Fibroblast of the conjunctiva (primary cell): ENCODE measurements at places on chromosomes 6 and 20.

- DNase-seq, result no peak
Observed at GRCh38 chr20:10970109-10970508, 296.3 kb upstream of the JAG1 start.

DNA sequence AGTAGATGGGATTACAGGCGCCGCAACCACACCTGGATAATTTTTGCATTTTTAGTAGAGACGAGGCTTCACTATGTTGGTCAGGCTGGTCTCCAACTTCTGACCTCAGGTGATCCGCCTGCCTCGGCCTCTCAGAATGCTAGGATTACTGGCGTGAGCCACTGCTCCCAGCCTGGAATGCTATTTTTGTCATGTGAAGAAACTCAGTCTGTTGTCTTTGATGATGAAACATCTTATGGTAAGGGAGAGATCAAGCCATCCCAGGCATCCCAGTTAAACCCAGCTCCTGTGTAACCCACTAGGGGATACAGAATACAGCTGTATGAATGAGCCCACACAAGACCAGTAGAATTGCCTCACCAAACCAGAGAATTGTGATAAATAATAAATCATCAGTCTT lies 83.6 kb upstream of the RBM24 start:
- DNase-seq, result no peak

DNA sequence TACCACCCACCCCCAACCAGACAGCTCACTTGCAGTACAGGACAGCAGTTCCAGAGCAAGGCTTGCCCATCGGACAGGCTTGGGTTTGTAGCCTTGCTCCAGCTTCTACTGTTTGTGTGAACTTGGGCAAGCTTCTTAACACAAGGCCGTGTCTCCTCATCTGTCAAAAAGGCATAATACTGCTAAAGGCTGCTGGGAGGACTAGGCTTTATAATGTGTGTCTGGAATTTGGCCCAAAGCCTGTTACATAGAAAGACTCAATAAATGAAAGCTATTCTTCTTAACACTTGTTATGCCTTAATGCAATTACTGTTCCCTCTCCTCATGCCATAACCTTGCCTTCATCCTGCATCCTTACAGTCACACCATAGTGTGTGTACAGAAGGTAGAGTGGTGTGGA lies 43.4 kb downstream of the LYRM4 start:
- no peak for DNase-seq

GRCh38 chr6:149939909-149940671 lies 1.7 kb upstream of the ULBP2 start:
- DNase-seq, result no peak

GRCh38 chr6:150276168-150276936 lies 92.5 kb upstream of the IYD start:
- no peak for DNase-seq

DNA sequence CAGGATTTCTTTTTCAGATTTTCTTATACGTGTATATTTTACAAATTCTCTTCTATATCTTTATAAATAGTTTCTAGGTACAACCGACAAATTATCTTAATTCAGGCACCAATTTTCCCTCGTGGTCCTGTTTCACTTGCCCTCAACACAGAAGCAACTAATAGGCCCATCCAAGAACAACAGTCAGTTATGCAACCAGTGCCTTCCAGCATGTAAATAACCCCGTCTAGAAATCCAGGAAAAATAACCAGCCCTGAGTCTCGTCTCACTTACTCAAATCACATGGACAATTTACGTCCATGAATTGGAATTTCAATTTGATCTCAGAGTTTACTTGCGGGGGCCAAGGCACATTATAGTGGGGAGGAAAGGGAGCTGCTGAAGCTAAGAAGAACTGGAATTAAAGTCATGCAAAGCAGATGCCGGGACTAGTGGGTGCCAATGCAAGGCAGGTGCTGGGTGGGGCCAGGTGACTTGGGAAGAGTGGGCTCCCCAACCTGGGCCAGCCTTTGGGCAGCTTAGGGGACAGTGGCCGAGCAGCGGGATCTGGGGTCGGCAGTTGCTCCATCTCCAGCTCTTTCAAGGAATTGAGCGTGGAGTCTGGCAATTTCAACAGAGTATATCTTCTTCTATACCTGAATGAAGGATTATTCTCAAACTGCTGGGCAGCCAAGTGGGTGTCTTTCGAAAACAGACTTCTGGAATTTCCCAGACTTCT lies 121.7 kb downstream of the EDN3 start:
- DNase-seq, result no peak

DNA sequence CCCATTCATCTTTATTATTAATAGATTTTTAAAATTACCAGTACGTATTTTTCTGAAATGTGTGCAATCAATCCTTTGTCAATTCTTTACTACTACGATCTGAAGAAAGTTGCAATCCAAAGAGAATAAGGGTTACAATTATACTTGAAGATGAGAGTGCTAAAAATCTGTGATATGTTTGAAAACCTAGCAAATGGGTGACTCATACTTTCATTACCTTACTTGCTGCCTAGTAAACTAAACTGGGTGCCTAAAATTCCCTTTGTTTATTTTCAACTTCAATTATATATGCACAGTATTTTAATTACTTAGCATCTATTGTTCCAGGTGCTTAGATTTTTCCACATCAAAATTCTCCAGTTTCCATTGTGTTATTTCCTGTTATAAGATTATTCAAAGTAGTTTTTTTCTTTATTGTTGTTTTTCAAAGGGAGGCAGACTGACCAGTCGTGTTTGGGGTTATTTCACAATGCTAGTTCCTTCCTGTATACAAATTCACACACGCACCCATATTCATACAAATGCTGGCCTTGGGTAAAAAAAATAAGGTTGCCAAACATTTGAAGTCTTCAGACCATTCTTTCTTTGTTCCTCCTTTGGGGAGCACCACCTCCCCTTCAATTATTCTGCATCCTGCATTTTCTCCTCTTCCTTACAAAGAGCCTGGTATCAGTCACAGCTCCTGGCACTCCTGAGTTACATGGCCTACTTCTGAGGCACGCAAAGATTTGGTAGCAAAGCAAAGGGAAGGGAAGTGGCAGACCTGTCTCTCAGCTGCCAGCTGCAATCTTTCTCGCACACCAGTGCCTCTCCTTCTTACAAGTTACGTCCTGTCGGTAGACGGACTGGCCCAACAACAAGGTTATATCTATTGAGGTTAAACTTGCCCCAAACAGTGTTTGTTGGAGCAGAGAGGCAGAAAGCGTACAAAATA lies 16.2 kb upstream of the FAM135A start:
- DNase-seq, result no peak

DNA sequence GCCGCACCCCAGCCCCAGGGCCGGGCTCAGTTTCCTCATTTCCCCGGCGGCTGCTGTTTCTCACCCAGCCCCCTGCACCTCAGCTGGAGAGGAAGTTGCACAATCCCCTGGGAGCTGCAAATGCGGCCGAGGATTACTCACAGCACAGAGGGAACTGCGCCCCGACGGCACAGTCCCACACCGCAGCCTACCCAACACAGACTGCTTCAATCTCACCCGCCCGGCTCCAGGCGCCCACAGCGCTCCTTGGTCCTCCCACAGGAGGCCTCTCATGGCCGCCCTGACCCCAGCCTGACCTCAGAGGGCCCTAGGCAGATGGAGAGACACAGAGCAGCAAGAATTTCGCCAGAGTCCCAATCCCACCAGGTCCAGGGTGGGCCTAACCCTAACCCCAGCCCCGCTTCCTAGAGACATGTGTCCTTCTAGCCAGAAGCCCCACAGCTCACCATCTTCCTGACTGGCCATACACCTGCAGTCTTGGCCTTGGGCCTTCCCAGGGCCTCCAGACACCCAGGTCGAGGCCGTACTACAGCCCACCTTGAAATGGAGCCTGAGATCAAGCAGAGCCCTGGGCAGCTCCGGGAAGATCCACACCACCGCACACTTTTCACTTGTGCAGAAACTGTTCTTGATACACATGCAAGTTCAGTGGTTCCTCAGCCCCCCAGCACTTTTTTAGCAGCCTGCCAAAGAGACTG lies 11.7 kb downstream of the TFEB start:
- DNase-seq, result peak; percentile 51

GRCh38 chr6:107293350-107293749 lies 166.0 kb downstream of the PDSS2 start:
- DNase-seq, result no peak

DNA sequence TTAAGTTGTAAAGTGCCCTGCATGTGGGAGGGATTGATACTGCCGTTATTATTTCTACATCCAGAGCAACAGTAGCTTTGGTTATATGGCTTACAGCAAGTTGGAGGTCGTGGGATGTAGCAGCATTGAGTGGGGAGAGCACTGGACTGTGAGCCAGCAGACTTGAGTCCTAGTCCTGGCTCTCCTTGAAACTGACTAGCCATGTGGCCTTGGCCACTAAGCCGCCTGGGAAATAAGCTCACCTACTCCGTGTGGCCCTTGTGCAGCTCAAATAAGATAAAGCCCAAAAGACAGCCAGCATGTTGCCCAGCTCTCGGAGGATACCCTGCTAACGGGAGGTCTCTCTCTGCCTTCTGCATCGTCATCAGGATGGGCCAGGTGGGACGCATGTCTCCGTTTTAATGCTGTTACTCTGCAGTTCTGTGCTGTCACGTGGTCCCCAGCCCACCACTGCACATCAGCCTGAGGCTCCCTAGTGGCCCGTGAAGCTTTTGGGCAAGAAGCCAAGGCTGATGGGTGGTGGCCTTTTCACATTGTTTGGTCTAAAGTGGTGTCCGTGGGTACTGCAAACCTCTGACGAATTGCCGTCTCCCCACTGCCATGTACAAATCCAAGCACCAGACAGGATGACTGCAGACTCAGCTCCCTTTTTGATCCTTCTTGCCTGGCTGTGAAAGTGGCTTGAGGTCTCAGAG lies 7.9 kb downstream of the EPB41L1 start:
- DNase-seq, result no peak

- DNase-seq, result peak; percentile 50
Observed at GRCh38 chr6:20542927-20543602, 8.8 kb downstream of the CDKAL1 start.

GRCh38 chr20:48754292-48754691 lies 73.5 kb downstream of the PREX1 start:
- DNase-seq, result no peak

DNA sequence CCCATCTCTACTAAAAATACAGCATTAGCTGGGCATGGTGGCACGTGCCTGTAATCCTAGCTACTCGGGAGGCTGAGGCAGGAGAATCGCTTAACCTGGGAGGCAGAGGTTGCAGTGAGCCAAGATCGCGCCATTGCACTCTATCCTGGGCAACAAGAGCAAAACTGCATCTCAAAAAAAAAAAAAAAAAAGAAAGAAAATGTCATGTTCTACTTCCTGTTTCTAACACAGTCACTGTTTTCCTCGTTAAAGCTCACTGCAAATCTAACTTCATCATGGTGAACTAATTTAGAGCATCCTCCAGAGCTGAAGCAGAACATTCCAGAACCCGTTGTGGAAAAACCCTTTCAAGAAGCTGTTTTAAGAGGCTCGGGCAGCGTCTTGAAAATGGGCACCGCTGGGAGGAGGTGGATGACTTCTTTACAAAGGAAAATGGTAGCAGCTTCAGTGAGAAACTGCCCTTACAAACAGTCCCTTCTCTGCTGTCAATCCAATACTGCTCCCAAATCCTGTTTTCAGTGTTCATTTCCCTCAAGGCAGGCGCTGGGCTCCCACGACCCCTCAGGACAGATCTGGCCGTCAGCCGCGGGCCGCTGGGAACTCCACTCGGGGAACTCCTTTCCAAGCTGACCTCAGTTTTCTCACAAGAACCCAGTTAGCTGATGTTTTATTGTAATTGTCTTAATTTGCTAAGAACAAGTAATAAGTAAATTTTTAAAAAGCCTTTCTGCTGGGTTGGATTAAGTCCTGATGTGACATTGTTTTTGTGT lies 12.5 kb downstream of the CTSZ start:
- no peak for DNase-seq

DNA sequence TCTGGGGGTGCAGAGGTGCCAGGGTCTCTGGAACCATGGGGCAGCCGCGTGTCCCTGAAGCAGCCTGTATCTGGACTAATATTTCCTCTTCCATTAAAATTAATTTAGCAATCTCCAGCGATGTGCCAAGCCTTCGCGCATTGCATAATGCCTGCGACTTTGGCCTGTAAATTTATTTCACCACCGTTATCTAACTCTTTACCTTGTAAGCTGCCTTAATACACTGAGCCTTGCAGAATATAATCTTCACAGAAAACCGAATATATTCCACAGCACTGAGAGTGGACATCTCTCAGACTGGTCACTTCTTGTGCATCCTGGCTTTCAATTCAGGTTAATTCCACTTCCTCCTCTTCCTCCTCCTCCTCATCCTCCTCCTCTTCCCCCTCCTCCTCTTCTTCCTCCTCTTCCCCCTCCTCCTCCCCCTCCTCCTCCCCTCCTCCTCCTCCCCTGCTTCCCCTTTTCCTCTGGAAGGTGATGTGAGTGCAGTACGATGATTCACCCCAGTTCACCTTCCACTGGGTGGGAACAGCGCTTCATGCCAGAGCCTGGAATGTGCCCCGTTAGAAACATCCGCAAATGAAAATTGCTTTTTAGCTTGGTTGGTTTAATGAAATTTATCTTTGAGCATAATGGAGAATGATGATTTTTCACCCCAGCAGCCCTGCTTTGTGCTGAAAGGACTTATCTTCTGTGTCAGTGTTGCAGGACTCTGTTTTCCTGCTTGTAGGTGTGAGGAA lies 101.4 kb downstream of the CDH4 start:
- no peak for DNase-seq

DNA sequence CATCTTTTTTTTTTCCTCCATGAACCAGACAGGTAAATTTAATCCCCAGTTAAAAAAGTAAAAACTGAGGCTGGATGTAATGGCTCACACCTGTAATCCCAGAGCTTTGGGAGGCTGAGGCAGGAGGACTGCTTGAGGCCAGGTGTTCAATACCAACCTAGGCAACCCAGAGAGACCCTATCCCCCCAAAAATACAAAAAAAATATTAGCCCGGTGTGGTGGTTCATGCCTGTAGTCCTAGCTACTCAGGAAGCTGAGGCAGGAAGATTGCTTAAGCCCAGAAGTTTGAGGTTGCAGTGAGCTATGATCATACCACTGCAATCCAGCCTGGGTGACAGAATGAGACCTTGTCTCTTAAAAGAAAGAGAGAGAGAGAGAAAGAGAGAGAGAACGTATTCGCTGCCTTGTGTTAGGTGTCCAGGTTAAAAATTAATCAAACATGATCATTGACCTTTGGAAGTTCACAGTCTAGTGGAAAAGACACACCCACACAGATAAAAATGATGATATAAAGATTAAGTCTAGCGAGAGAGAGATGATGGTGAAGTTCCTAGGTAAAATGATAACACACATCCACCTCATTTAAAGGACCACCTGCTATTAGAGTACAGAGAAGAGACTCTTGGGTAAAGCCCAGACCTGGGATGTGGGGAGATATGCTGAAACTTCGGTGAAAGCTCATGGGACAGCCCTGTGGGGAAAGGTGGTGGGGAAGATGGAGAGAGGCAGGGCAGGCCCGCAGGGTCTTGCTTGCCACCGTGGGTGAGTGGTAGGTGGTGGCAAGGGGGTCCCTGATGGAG lies 4.8 kb upstream of the NHSL1 start:
- DNase-seq, result no peak

DNA sequence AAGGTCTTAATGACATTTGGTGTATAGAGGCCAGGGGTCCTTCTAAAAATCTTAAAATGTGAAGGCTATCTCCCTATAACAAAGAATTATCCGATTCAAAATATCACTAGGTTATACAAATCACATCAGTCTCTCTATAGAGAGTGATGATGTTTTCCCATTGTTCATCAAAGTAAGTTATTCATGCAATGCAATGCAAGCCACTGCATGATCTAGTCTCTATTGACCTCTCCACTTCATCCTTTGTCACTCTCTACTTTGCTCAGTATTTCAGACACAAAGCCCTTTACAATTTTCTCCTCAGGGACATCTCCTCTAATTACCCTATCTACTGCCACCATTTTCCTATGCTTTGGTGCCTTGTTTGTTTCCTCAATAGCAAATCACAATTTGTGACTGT lies 628.0 kb downstream of the HTR1B start:
- no peak for DNase-seq
